Stimulated activated CD4-positive, alpha-beta T cell treated with anti-CD3 and anti-CD28 coated beads, Interleukin-2, amount 100 ng/mL, for 24 hours (primary cell): ENCODE measurements at places on chromosomes 5 and 9.

GRCh38 chr5:176394881-176395675, 6.5 kb downstream of the HIGD2A start:
- no peak for DNase-seq

DNA sequence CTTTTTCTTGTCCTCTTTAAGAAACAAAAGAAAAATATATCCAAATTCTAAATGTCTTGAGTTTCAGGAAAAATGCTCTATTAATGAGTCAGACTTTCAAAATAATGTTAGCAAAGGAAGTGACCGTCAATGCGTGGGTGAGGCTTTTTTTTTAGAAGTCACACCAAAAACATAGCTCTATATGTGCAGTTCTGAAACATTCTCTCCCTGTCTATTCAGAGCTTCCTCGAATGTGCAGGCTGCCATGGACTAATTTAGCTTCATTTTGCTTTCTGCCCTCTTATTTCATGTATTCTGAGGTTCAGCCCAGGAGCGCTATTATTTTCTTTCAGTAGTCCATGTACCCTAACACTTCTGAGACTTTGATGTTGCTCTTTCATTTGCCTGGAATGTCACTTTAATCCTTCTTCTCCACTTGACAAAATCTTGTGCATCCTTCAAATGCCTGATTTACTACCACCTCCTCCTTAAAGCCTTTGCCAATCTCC, 72.5 kb upstream of the RASA1 start:
- DNase-seq = peak; percentile 21

DNA sequence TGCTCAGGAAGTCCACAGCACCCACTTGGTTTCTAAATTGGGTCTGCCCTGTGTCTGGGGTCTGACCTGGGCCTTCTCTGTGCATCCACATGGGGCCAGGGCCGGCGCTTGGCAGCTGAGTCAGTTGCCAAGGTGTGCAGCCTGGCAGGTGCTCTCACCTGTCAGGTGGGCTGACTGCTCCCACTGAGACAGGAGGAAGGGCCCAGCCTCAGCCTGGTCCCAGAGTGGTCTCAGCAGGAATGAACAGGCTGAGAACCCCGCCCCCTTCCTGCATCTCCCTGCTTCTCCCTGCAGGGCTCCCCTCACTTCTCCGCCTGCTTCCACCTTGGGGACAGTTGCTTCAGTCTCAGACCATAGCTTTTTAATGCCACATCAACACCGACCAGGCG, 60.5 kb downstream of the BARX1 start:
- DNase-seq = no peak

- DNase-seq = no peak
Measured at GRCh38 chr5:154834053-154834452, 16.4 kb downstream of the FAXDC2 start.

- no peak for DNase-seq
Measured at GRCh38 chr5:68443091-68443490, 227.5 kb downstream of the PIK3R1 start.

DNA sequence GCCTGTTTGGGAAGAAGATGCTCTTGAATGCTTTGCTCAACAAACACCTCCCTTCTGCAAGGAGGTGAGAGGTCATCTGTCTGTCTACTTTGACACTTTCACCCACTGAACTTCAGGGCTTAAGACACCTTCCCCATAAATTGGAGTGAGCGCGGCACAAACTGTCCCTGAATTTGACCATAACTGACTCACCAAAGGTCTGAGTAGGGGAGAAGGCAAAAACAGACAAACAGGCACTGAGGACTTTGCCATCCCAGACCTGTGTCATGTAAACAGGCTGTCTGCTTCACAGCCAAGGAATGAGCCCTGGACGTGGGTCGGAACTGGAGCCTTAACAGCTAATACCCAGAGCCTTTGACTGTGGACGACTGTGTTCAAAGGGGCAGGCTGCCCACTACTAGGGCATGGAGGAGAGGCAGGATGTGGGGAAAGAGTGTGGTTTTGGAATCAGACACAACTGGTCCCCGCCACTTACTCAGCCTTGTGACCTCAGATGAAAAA, 320.9 kb upstream of the KLF4 start:
- DNase-seq = no peak

GRCh38 chr5:11814373-11814772, 89.9 kb downstream of the CTNND2 start:
- DNase-seq = no peak

DNA sequence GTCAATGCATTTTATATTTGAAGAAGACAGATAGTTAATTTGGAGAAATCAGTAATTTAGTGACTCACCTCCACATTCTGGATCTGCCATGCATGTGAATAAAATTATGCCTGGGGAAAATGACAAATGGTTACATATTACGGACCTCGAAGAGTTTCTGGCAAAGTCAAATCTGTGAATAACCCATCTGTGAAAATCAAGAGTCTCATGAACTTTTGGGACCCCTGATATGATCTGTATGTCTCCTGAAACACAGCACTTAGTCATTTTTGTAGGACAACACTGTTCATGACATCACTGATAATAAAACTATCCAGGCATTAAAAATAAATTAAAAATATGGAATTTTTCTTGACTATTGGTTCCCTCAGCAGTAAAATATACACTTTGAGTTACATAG, 584.5 kb downstream of the TLE4 start:
- DNase-seq = no peak

- DNase-seq = no peak
Measured at GRCh38 chr5:52878656-52879055, 90.9 kb downstream of the ITGA1 start.

- no peak for DNase-seq
Measured at GRCh38 chr9:129344641-129345495, 166.8 kb upstream of the IER5L start.

DNA sequence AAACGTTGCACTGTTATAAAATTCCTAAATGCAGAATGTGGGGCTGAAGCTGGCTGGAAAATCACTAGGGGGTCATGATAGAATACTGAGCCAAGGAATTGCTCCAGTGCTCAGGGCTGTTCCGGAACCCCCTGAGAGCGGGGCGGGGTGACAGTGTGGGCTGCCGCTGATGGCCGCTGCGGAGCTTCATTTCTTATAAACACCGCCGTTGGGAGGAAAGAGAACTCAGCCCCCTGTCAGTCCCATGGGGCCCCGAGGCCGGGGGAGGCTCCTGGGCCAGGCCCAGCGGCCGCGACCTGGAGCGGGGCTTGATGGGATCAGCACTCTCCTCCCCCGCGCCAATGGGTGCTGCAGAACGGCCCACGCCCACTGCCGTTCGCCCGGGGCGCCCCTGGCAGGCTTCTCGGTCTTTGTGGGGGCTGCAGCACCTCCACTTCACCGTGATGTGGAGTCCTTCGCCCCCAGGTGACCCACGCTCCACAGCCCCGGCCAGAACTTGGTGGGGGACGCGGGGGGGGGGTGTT, 5.2 kb upstream of the IRF1 start:
- peak; percentile 79 for DNase-seq

DNA sequence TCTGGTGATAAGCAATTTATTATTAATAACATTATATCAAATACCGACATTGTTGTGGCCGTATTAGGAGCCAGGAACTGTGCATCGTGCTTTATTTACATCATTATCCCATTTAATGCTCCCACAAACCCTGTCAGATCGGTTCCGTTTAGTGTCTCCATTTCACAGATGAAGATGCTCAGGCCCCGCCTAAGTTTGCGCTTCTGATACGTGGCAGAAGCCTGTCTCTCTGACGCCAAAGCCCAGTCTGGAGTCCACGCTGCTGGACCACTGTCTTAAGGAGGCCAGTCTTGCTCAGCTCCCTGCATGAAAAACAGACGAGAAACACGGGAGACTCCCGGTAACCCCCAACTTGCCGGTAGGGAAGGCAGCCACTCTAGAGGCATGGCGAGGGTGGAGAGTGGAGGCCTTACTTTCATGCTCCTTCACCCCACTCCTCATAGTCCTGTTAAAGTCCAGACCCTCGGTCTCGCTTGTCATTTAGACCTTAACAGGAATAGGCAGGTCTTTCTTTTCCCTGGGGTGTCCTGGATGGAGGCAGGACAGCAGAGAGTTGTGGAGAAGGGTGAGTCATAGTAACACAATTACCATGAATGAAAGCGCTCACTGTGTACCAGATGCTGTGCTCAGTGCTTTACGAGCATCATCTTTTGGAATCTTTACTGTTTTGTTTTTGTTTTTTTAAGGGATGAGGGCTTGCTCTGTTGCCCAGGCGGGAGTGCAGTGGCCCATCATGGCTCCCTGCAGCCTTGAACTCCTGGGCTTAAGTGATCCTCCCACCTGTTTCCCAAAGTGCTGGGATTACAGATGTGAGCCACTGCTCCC, 872 bp downstream of the TXNDC15 start:
- DNase-seq = peak; percentile 49

DNA sequence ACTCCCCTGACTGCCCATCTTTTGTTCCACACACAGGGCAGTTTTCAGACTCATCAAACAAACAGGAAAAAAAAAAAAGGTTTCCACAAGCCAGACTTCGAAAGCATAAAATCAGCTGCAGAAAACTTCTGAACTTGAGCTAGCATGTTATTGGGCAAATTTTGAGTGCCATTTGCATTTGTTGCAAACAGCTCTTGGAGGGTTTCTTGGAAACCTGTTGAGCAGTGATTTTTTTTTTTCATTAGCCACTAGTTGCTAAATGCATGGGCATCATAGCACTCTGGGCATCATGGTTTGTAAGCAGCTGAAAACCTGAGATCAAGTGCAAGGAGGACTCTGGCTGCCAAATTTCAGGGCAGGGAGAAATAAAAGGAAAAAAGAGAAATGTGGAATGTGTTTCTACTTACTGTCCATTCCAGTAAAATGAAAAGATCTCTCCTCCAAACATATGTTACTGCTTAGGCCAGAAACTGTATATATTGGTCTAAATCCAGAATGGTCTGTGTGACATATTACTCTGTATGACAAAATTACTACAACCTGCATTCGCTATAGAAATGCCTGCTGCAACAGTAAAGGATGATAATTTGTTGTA, 85.2 kb upstream of the SMIM23 start:
- DNase-seq = no peak

GRCh38 chr9:116005205-116005604, 148.4 kb upstream of the PAPPA start:
- no peak for DNase-seq

DNA sequence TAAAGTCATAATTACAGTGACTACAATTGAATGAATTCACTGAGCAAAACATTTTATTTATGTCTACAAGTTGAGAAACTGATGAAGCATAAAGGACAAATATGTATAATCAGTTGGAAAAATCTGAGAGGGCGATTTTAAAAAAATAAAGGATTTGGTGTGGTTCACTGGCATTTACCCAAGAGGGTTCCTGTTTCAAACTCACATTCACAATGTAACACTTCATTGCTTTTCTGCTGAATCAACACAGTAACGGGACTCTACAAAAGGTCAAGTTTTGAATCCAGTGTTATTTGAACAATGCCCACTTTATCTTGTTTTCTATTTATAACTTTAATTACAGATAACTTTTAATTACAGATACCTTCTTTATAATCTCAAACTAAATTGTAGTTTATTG, 138.6 kb downstream of the NUDT12 start:
- DNase-seq = no peak

- no peak for DNase-seq
Measured at GRCh38 chr9:134664446-134664845, 22.8 kb downstream of the COL5A1 start.

GRCh38 chr5:145936401-145937131, at the start of gene SH3RF2:
TSS of gene SH3RF2 (plus strand) at chr5:145936578. CDS start at chr5:145937929, 1,351 bp downstream.
- no peak for DNase-seq

GRCh38 chr9:88589656-88590055, 54.7 kb downstream of the NXNL2 start:
- no peak for DNase-seq

DNA sequence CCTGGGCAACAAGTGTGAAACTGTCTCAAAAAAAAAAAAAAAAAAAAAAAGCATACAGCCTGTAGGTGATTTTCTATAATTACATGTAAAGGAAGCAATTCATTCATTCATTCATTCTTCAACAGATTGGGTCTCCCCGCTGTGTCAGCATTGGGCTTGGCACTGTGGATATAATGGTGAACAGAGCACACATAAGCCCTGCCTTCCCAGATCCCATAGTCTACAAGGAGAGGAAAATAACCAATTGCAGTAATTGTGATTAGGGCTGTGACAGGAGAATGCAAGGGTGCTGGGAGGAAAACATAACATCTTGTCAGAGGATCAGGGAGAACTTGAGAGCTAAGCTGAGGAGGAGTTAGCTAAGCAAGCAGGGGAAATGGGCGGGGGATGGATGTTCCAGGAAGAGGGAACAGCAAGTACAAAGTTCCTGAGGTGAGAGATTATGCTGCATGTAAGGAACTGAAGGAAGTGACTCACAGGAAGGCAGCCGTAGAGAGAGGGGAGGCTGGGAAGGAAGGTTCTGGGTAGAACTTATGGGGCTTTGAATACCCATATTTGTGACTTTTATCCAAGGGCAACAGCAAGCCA, 24.0 kb upstream of the KLF9 start:
- no peak for DNase-seq

DNA sequence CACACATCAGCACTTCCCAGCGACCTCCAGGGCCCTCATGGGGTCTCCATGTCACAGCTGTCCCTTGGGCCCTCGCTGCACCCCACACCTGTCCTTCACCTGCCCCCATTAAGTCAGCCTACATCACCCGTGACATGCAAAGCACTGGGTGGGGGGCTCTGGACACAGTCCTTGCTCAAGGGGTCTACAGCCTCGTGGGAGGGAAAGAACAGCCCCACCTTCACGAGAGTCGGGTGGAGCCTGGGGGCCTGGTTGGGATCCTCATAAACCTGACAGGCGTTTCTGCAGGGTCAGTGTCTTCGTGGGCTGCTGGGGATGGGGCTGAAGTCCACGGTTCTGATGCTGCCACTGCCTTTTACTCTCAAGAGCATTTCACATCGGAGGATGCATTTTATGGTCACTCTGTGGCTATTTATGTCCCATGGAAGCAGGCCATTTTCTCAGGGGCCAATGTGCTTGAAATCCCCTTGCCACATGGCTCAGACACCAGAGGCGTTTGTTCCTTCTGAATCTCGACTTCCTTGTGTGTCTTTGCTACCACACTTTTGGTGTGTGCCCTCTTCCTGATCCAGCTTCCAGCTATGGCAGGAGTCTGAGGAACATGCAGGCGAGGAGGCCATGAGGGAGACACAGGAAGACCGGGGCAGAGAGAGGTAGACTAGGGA, at the start of gene OR2V1:
OR2V1 (minus strand) TSS at position 338 of the 665 bp plus-strand sequence. CDS start 5,865 bp downstream, outside the sequence.
- DNase-seq = no peak

- DNase-seq = no peak
Measured at GRCh38 chr9:29199975-29200374, 1626.7 kb upstream of the C9orf72 start.

DNA sequence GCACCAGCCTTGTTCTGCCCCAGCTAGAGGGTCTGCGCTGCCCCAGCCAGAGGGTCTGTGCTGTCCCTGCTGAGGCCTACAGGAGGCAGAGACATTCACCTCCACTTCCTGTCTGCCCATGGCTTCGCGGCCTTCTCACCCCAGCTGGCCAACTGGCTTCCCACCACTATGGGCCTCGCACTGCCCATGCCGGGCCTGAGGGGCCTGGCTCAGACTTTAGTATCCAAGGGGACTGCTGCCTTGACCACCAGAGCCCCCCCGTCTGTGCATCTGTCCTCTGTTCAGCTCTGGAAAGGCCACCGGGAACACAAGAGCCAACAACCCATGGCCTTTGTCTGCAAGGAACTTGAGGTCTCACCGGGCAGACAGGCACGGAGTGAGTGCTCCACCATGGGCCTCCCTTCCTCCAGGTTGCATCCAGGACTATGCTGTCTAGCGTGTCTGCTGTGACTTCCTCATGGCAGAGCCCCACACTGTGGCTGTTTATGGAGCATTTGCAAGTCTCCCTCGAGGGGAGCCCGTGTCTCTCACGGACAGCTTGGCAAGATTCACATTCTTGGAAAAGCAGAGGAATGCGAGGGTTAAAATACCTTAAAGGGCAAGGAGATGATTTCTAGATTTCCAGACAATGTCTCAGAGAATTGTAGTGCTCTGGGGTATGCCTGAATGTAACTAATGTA, 1.7 kb downstream of the DCANP1 start:
- no peak for DNase-seq

- DNase-seq = no peak
Measured at GRCh38 chr5:125411744-125412560, 665.5 kb upstream of the ZNF608 start.
